Activated naive CD4-positive, alpha-beta T cell (primary cell): ENCODE measurements at places on chromosomes 5 and 9.

DNA sequence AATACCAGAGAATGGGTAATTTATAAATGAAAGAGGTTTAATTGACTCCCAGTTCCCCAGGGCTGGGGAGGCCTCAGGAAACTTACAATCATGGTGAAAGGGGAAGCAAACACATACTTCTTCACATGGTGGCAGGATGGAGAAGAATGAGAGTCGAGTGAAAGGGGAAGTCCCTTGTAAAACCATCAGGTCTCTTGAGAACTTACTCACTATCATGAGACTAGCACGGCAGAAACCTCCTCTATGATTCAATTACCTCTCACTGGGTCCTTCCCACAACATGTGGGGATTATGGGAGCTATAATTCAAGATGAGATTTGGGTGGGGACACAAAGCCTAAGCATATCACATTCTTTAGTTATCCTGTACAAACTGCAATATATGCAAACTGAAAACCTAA lies 609.4 kb downstream of the MTRR start:
- DNase-seq = no peak

DNA sequence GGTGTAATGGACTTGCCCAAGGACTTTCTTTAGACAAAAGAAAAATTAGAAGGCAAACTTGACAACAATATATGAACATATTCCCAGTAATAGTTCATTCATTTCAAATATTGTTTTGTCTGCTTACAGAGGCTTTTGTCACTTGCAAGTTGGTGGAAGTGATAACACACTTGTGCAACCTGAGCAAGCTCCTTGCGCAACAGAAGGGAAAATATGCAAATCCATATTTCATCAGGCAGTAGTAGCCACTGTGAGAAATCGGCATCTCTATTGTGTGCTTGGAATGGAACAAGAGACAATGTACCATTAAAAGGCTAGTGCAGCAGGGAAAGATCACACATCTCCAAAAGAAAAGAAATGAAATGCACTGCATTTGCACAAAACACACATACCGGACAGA lies 125.3 kb upstream of the RASEF start:
- no peak for DNase-seq

- no peak for DNase-seq
Measured at GRCh38 chr5:54883374-54884194, 101.8 kb downstream of the ESM1 start.

DNA sequence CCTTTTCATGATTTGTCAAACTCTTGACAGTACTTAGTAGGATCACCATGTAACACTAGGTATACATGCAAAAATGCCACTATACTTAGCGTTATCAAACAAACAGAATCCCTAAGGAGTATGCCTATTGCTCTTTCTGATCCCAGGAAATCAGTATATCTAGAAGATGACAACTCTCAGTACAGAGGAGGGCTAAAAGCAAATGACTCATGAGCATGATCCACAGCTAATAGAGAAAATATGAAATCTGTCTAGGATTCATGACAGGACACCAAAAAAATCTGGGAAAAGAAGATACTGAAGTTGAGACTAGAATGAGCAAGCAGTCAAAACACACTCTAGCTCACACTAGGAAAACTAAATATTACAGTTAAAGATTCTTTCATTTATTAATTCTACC lies 89.2 kb downstream of the RAPGEF6 start:
- DNase-seq = no peak

GRCh38 chr5:72152545-72152944 lies 45.3 kb downstream of the MAP1B start:
- no peak for DNase-seq

GRCh38 chr9:135726138-135726853 lies 24.3 kb downstream of the KCNT1 start:
- DNase-seq = no peak

- DNase-seq = no peak
Measured at GRCh38 chr5:113608113-113608596, 94.7 kb downstream of the YTHDC2 start.

DNA sequence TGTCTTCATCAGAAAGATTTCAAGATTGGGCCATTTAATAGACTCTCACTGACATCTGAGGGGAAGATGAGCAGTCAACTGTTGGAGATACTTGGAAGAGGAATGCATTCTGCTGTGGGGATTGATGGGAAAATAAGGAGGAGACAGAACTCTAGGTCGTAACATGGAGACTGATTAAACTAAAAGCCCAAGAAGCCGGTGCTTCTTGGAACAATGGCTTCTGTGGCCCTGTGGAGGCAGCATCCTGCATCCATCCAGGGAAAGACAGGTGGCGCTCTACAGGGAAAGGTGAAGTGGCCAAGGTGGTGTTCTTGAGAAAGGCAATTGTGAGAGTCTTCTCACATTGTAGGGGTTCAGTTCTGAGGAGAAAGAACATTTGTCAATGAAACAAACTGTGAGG lies 31.3 kb downstream of the ZFAND5 start:
- DNase-seq = no peak

DNA sequence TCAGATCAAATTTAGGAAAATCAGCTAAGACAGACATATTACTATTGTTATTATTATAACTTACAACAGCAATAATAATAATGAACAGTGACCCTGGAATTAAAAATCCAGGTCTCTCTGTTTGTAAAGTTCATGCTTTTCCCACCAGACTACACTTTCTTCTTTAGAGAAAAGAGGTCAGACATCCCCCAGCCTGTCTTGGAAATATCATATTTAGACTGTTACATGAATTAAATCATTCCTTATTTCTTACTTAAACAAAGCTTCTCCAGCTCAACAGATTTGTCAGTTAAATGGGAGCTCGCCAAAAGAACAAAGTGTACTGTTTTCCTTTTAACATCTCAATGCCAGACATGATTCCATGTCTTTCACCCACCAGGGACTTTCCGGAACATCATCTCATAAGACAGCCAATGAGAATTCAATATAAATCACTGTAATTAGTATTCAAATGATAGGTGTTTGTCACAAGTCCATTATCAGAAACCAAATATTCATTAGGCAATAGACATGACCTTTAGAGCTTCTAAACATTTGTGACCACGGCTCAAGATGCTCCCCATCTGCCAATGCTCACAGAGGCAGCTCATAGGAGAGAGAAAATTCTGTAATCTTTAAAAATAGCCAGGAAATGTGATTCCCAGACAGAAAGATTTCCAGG lies 351.9 kb downstream of the ENC1 start:
- DNase-seq = no peak

DNA sequence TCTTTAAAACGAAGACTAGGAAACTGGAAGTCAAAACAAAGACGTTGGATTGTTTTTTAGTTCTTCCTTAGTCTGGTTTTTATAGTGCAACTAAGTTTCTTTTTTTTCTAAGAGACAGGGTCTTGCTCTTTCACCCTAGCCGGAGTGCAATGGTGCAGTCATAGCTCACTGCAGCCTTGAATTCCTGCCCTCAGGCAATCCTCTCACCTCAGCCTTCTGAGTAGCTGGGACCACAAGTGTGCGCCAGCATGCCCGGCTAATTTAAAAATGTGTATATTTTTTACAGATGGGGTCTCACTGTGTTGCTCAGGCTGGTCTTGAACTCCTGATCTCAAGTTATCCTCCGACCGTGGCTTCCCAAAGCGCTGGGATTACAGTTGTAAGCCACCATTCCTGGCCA lies 27.6 kb downstream of the ZFYVE16 start:
- no peak for DNase-seq

- no peak for DNase-seq
Measured at GRCh38 chr9:80320480-80320879, 748.7 kb downstream of the TLE4 start.

- DNase-seq = no peak
Measured at GRCh38 chr9:95365766-95366165, 48.3 kb upstream of the FANCC start.

DNA sequence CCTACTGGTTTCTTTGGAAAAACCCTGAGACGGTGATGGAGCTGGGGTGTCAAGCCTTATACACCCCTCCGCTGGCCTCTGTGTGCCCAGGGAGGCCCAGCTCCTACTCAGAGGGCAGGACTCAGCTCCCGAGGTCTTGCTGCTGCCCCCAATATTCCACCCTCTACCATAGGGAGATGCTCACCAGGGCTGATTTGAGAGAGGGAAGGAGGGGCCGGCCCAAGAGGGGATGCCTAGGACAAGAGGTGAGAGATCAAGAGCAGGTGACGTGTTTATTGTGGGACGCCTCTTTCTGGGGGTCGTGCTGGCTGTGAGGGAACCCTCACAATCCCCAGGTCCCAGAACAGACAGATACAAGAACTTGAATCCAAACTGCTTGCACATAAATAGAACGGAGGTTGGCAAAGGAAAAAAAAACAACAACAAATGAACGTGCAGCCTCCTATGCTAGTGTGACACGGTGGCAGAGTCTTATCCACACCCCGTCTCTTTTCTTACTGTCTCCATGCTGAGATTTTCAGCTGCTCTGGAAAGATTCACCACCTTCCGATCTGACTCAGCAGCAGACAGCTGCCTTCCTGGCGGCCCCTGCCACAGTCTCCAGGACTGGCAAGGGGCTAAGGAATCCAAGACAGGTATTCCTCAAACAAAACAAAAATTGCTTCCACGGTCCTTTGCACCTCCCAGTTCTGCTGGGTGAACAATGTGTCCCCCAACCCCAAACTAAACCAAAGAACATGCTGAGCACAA lies 22.3 kb downstream of the FABP6 start:
- no peak for DNase-seq

GRCh38 chr5:95881833-95882232 lies 59.3 kb upstream of the GLRX start:
- DNase-seq = no peak

DNA sequence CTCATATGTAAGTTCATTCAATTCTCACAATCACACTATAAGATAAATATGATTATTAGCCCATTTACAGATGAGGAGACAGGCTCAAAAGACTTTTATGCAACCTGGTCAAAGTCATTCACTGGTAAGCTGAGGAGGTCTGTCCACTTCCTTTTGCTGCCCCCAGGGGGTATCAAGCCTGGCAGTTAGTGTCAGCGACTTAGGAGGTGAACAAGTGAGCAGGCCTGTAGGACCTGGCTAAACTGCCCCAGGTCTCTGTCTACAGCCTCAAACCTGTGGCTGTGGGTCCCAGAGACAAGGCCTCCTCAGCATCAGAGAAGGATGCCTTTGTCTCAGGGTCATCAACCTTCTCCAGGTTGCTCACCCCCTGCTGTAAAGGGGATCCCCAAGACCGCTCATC lies 10.4 kb downstream of the TGFBI start:
- no peak for DNase-seq

DNA sequence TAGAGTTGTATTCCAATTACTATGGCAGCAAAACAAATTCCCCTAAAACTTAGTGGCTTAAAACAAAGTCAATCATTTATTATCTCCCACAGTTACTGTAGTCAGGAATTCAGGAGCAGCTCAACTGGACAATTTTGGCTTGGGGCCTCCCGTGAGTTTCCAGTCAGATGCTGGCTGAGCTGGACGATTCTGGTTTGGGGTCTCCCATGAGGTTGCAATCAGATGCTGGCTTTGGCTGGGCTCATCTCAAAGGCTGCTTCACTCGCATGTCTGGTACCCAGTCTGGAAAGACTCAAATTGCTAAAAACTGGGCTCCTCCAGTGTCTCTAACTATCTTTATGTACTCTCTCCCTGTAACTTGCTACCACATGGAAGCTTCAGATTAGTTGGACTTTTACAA lies 130.1 kb downstream of the C5orf15 start:
- DNase-seq = no peak

DNA sequence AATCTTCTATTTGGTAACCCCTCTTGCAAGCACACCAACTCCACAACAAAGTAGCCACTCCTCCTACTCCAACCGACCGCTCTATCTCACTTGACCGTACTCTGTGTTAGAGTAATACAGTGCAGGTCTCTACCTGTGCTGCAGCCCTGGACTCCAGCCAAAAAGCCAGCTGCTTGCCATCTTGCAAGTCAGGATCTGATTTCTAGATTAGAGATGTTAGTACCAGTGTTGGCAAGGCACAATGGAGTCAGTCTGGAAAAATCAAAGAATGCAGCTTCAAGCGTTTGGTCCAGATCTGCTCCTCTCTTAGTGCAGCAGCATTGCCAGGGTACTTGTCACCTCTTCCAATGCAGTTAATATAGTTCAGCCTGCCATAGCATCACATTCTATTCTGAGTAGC lies 477.6 kb downstream of the ZSWIM6 start:
- DNase-seq = no peak

GRCh38 chr9:38352530-38353328 lies 39.8 kb upstream of the ALDH1B1 start:
- no peak for DNase-seq

DNA sequence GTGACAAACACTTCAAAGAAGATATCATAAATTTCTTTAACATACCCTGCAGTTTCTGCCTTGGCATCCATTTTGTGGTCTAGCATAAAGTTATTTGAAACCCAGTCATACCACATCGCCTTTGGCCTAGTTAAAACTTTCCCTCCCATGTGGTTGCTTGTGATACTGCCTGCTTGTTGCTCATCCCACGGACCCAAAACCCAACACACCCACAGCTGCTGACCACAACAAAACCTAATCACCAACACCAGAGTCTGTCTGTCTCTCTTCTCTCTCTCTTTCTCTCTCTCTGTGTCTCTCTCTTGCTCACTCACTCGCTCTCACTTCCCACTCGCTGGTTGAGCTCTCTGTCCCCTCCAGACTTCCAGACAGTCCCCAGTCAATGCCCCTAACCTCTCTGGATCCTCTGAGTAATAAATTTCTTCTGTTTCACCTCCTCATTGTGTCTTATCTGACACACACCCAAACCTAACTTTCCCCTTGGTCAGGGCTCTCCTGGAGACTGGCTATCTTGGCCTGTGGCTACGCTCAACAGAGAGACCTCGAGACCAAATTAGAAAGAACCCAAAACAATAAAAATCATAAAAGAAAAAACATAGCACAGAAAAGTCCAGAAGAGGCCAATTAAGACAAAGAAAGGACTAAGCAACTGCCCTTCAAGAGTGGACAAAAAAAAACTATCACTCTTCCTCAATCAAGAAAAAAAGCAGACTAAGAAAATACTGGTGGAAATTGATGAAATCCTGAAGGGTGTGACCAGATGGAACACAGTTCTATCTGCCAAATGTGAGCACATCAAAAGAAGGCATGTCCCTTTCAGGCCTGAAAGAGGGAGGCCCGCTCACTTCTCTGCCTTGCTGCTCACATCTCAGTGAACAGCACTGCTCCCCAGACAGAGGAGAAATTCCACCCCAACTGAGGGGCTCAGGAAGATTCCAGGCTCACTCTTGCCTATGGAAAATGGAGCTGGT lies 41.5 kb downstream of the TTLL11 start:
- DNase-seq = no peak

GRCh38 chr5:125286271-125286670 lies 539.8 kb upstream of the ZNF608 start:
- no peak for DNase-seq

- no peak for DNase-seq
Measured at GRCh38 chr5:175493726-175494125, 15.4 kb downstream of the SFXN1 start.
